Colonic mucosa (tissue), 4 donors: ENCODE measurements at places on chromosomes 1 and 21. TPM values are rescaled to one million over a fixed set of nuclear protein-coding genes. Genes with fewer than 3 reads are reported as not detected.

Gene TAS1R1
- not detected for total RNA-seq

Gene HTR6
- total RNA-seq, result not detected

Gene GABRD
- 0.21 TPM for total RNA-seq

GRCh38 chr21:36759348-36760083, 60.6 kb downstream of the SIM2 start:
- no peak for DNase-seq

- no peak for DNase-seq
Observed at GRCh38 chr1:11443961-11444658, 34.8 kb upstream of the DISP3 start.

DNA sequence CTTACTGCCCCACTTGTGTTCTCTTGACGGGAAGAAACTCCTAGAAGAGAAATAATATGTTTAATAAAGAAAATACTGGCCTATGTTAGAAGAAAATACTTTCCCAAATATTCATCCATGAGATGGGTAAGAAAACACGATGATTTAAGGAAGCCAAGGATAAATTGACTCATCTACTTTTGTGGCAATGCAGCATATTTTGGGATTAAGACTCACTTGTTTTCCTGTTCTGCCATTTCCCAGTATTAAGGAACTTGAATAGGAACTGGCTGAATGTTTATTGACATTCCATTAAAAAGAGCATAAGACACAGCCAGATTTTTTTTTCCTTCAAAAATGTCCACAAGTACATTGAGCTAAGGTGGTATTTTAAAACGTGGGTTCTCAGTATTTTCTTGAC, 10.9 kb upstream of the ADAMTS5 start:
- DNase-seq, result no peak

GRCh38 chr1:7623842-7624241, 147.3 kb upstream of the VAMP3 start:
- DNase-seq, result no peak

GRCh38 chr1:38727684-38728584, 131.6 kb downstream of the RRAGC start:
- peak; percentile 54 for DNase-seq

DNA sequence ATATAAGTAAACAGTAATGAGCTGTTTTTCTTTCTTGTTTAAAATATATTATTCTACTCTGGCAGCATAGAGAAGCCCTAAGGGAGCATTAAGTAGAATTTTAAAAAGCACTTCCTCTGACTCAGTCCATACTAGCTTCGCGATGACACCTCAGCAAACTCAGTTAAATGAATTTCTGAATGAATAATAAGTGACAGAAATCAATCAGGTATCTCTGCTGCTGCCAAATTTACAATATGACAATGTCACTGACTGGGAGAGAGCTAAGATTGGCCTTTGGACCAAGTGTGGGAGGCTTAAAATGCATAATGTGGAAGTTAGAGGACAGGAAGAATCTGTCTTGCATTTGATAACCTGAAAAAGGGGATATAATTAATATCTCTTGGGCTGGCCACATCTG, 296.1 kb downstream of the HHIPL2 start:
- DNase-seq, result no peak

- DNase-seq, result no peak
Observed at GRCh38 chr1:159289060-159289459, 13.1 kb upstream of the FCER1A start.

GRCh38 chr1:224406216-224406615, 28.4 kb downstream of the WDR26 start:
- DNase-seq, result no peak

- DNase-seq, result no peak
Observed at GRCh38 chr21:16342932-16343331, 613.1 kb downstream of the USP25 start.
